ACHN (cell line): ENCODE measurements at places on chromosomes 4 and X.

DNA sequence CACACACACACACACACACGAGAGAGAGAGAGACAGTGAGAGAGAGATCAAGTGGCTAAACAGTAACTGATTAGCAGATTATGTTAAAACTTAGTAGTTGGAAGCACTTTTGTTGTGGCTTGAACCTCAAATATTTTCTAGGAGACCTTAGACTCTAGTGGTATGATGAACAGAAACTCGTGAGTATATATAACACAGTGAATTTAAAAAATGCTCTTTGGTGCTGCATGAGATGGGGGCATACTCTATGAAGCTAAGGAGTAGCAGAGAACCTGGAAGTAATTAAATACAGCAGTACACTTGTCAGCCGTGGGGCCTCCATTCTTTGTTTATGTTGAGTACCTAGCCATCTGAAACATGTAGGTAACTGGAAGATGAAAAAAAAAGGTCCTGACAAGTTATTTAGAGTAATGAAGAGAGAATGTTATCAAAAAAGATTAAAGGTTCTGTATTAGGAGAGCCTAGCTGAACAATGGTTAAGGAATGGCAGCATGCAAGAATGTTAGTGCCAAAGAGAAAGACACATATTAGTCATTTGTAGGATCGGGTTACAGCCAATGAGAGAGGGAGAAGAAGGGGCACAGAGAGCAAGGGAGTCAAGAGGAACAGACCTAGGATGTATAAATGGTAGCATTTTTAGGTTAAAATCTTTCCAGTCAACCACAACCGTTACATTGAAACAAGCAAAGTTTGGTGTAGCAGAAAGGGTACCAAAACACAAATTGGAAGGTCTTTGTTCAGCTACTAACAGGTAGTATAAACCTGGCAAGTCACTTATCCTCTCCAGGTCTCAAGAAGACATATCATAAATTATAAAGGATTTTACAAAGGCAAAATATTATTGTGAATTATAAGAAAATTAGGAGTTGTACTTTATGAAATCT is 316.7 kb upstream of the DIPK2B start:
- peak; percentile 43 for DNase-seq

DNA sequence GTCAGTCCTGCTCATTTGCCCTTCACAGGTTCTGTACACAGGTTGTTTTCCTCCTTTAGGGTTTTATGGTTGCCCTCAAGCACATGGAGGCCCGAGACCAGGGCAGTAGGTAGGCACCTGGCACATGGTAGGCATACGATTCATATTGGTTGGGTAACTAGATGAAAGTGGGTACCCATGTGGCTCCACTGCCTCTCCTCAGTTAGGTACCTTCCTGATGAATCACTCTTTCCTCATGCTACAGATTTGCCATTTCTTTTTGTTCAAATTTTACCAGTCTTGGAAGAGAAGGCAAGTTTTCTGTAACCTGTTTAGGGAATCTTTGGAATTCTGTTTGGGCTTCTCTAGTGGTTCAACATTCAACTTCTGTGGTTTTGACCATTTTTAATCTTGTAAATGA is 121.3 kb downstream of the FHIP1A start:
- peak; percentile 4 for DNase-seq

DNA sequence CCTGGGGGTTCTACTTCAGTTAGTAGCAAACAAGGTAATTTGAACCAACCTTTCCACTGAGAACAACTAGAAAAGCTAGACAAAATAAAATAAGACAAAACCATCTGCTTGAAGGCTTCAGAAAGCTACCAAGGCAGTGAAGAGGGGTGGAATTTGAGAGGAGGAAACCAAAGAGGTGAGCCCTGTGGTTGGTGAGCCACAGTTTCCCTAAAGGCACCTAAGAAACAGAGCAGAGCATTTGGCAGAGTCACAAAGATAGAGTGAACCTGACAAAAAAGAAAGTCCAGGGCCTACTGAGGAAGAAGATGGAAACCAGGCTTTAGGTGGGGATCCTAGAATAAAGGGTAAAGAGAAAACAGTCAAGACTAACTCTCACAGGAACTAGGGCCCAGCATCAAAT is 44.3 kb downstream of the CHST7 start:
- no peak for DNase-seq

DNA sequence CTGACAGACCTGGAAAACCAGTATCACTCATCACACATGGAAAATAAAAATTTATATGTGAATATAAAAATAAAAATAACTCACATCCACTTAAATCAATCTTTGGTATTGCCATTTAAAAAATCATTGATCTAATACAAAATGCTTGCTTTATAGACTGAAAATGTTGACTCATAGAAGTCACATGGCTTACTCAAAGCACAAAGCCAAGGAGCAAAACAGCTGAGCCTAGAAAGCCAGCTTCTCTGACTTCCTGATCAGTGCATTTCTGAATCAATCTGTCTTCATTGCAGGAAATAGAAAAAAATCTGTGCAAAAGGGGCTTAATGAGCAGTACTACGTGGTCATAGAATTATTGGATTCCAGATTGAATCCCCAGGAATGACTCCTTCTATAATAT is 176.9 kb upstream of the HS3ST1 start:
- DNase-seq, result no peak

DNA sequence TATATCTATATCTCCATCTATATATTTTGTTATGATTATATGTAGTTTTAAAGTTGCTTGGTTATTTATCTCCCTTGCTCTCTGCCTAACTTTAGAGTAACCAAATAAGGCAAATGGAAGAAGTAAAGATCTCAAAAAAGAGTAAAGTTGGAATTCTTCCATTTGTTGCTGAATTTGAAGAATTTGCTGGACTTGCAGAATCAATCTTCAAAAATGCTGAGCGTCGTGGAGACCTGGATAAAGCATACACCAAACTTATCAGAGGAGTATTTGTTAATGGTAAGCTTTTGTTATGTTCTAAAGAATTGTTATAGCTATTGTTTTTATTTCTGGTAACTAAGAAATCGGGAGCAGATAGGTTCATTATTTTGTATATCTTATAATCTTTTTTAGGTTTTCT is 43.2 kb downstream of the EXOC1 start:
- no peak for DNase-seq

GRCh38 chrX:63784346-63784901 is 590 bp downstream of the ARHGEF9 start:
- DNase-seq, result no peak

GRCh38 chr4:156536661-156537060 is 434.9 kb downstream of the PDGFC start:
- no peak for DNase-seq

DNA sequence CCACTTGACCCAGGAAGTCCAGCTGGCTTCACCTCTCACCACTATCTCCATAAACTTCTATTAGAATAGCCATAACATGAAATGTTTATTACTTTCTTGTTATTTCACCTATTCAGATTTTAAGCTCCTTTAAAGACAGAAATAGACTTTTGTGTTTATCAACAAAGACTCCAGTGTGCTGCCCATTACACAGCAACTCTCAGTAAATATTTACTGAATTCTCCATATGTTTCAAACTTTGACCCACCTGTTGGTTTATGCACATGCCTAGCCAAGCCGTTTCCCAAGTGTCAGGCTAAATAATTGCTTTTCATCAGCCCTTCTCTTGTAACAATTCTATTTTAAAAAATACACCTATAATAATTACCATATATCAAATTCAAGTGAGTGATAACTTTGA is 242.9 kb upstream of the NEIL3 start:
- DNase-seq, result no peak

GRCh38 chr4:159284113-159284512 is 181.2 kb downstream of the RAPGEF2 start:
- DNase-seq, result no peak

- no peak for DNase-seq
Measured at GRCh38 chrX:131577413-131577812, 33.5 kb downstream of the OR13H1 start.

DNA sequence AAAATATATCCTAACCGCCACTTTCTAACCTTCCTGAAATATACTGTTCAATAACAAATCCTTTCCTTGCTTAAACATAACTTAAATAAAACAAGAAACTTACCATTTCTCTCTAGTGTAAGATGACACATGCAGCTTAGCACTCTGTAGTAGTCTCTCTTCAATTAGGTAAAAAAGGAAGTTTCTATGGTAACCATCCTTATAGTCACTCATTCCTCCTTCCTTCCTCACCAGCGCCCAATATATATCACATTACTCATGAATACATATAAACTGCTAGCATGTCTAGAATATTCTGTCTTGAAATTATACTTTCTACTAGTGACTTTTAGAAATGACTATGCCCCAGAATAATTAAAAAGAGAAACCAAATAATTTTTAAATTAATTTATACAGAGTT is 112.2 kb downstream of the SNCA start:
- no peak for DNase-seq

DNA sequence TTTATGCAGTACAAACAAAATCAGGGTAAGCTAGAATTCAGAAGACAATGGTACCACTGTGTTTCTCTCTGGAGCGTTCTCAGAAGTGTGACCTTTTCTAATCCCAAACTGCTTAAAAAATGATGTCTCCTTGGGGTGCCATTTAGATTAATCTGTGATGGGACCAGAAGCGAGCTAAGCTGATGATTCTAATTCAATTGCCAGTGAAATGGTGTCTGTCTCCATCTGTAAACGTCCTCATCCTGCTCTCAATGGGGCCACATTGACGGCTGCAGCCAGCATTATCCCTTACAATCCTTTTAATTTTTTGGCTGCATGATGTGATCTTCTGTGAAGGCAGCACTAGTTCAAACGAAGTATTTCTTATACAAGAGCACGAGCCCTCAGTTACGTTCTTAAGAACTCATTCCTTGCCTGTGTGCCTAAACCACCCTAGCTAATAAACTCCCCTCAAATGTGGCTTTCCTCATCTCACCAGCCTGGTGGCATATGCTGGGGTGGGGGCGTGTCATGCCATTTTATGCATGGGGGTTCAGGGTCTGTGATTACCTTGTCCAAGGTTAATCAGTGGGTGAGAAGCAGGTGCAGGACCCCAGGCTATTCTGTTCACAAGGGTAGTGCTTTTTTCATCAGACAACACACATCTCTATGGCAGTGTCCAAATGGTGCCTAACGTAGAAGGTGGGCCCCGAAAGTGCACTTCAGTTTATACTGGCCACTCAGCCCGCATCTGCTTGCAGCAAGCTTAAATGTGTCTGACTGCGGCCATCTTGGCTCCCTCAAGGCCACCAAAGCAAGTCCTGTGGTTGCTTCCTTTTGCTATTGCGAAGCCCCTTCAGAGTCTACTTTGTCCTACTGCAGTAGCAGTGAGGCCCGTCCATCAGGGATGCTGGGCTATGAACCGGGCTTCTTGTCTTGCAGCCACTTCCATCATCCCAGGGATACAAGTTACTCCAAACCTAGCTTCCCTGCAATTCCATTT is 45.7 kb upstream of the SLC2A9 start:
- no peak for DNase-seq
